ENCODE measurements at places on chromosomes 7 and 10.

DNA sequence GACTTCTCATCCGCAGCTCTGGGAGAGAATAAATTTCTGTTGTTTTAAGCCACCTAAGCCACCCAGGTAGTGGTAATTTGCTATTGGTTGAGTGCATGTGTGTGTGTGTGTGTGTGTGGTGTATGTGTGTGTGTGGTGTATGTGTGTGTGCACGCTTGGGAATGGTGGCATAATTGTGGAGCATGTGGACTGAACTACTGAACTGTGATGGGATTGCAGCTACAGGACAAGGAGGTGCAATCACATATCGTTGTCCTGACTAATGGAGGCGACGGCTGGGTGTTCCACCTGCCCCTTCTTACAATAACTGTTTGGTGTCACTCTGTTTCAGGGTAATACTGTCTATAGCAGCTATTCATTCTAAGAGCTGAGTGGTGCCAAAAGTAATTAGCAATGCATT, 448.7 kb upstream of the PFKP start:
- no peak for DNase-seq

- no peak for DNase-seq
These were observed 616.2 kb downstream of the DNAJB6 start for GRCh38 chr7:157952841-157953645.

DNA sequence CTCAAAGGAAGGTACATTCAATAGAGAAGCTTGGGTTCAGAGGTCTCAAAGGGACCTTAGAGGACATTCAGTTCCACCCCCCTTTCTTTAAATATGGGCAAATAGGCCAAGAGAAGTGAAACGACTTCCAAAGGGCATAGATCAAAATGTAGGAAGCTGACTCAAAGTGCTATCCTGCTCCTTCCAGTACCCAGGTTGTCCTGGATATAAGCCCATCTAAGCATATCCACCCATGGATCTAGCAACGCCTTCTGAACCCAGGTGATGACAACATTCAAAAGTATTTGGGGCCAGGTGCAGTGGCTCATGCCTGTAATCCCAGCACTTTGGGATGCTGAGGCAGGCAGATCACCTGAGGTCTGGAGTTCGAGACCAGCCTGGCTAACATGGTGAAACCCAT, 5.3 kb downstream of the ATXN7L1 start:
- DNase-seq, result no peak

GRCh38 chr7:39240864-39241263, 263.2 kb downstream of the POU6F2 start:
- DNase-seq, result no peak

- DNase-seq, result no peak
These were observed 406.4 kb downstream of the SEMA3D start for GRCh38 chr7:84780158-84781124.

DNA sequence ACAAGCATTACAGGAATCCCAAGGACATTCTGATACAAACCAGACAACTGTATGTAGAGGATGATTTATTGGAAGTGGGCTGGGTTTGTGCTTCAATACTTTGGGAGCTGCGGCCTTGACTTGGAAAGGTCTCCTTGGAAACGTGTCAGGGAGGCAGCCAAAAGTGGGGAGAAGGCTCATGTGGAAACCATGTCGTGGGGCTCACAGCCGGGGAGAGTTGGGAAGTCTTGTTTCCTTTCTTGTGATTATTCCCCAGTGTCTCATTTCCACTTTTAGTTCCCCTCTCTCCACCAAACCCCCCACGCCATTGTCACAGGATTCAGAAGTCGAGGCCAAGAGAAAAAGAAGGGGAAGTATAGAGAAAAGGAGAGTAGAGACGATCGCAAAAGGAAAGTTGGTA, 53.9 kb upstream of the SFMBT2 start:
- DNase-seq, result no peak

DNA sequence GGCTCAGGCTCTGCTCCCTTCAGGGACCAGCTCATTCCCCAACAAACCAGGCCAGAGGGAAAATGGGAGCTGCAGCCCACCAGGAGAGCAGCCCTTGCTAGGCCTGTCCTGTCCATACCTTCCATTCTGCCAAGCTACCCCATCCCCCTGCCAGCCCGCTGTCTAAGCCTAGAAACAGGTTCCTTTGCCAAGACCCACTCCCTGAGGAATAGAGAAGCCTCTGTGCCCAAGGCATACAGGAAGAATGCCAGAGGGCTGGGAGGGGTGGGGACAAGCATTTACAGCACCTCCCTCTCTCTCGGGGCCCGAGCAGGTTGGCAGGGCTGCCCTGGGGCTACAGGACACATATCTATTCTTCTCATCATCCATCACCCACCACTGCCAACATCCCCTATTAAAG, 178.3 kb downstream of the GRID1 start:
- DNase-seq, result no peak

GRCh38 chr7:96949766-96950165, 55.6 kb upstream of the DLX6 start:
- DNase-seq, result no peak

DNA sequence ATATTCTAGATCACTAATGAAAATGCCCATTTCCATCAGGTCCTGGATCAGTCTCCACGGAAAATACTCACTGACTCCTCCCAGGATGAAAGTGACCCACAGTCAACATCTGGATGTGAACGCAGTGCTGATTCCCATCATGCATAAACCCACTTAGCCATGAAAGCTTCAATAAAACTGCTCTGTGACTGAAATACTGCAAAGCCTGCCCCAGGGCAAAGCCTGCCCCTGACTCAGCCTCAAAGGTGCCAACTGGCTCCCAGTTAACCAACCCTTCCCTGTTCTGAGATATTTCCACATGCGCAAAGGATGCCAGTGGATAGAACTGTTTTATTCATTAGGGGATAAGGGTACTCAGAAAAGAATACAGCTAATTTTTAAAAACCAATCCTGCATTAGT, 24.0 kb downstream of the OSBPL3 start:
- no peak for DNase-seq

- no peak for DNase-seq
These were observed 111.9 kb upstream of the NRBF2 start for GRCh38 chr10:63021225-63021624.

GRCh38 chr7:13882051-13882450, 107.4 kb downstream of the ETV1 start:
- DNase-seq, result no peak

- no peak for DNase-seq
These were observed 12.5 kb upstream of the SEPHS1 start for GRCh38 chr10:13360587-13360986.

- DNase-seq, result no peak
These were observed 72.3 kb downstream of the CCDC71L start for GRCh38 chr7:106588422-106589197.

DNA sequence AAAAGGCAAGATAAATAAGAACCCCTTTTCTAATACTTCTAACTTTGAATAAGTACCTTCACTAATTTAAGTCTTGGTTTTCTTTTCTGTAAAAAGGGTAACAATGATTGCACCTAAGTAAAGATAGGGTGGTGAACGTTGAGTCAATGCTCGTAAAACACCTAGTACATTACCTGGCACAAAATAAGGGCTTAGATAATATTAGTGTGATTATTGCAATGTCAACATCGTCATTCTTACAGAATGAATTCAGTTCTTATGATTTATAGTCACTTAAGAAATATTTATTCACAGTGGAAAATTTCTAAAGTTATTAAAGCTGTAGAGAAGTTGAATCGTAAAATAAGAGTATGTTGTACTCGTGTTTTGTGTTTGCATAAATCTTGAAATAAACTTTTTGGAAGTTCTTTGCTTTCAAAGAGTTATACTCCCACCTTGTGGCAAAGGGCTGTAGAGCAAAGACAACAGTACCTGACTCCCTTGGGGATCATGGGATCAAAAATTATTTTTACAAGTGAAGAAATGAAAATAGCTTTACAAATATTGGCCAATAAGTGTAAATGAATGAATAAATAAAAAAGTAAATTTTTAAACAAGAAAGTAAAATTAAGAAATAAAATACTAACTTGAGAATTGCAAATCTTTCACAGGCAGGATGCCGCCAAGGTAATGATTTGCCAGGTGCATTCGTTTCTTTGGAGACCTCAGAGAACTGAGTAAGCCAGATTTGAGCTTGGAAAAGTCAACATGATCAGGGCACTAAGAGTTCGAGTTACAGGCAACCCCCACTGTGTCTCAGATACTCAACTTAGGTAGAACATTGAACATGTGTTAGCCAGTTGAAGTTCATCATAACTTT, 285.8 kb upstream of the CACNA2D1 start:
- DNase-seq, result no peak

- DNase-seq, result no peak
These were observed 108.6 kb downstream of the CCDC3 start for GRCh38 chr10:12892924-12893323.

GRCh38 chr10:125448596-125448995, 234.4 kb downstream of the TEX36 start:
- DNase-seq, result no peak

- no peak for DNase-seq
These were observed 22.0 kb upstream of the UBE3C start for GRCh38 chr7:157116762-157117161.

GRCh38 chr7:52431082-52431815, 604.2 kb upstream of the POM121L12 start:
- no peak for DNase-seq

DNA sequence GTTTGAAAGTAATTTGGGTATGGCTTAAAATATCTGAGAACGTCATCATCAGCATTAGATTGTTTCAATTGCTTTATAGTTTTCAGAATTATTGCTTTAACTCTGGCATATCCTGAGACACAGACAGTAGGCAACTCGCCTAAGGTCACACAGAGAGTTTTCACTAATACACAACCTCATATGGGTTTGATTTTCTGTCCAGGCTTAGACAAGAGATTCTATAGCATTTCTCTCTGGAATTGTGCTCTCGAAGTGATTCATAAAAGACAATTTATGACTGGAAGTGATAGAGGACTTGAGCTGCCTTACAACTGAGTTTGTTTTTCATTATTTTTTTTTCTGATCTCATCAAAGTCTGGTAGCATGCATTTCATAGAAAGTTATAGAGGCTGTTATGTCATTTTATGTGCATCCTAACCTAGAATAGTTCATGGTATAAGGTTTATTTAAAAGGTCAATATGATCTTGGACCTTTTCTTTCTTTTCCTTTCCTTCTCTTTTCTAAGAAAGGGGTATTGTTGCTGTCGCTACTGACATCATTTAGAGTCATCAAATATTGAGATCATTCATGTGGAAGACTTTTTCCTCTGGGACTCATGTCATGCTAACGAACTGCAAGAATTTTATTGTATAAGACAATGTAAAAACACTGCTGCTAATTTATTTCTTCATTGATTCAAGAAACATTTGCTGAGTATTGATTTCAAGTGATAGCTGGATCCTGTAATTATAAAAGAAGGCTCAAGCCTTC, 278.2 kb downstream of the PLXDC2 start:
- no peak for DNase-seq

DNA sequence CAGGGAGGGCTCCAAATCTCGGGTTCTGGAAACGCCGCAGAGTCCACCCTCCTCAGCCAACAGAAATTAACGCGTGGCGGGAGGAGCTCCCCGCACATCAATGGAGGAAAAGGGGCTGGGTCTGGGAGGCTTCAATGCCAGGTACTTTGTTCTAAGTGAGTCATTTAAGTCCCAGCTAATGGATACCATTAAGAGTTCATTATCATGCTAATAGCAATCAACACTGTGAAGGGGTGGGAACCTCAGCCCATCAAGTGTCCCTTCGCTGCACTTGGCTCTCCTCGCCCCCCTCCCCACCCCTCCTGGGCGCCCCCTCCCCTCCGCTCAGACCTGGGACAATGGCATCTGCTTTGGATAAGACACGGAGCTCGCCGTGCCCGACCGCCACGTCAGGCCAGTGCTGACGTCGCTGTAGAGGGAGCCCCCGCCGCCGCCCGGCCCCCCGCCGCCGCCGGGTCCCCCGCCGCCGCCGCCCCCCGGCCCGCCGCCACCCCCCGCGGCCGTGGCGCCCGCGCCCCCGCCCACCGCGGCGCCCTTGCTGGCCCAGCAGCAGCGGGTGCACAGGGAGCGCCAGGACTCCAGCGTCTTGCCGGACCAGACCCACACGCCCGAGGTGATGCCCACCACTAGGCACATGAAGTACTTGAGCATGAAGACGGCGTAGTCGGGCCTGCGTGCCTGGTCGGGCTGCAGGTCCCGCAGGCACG, 2.9 kb downstream of the FZD8 start:
- DNase-seq, result no peak

DNA sequence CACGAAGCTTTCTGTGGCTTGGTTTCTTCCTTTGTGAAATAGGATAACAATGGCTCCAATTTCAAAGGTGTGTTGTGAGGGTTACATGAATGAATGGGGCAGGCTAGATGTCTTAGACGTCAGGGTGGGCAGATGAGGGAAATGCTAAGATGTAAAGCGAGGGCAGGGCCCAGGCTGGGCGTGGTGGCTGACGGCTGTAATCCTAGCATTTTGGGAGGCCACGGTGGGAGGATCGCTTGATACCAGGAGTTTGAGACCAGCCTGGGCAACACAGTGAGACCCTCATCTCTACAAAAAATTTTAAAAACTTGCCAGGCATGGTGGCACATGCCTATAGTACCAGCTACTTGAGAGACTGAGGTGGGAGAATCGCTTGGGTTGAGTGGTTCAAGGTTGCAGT, 607.7 kb upstream of the FOXK1 start:
- no peak for DNase-seq

DNA sequence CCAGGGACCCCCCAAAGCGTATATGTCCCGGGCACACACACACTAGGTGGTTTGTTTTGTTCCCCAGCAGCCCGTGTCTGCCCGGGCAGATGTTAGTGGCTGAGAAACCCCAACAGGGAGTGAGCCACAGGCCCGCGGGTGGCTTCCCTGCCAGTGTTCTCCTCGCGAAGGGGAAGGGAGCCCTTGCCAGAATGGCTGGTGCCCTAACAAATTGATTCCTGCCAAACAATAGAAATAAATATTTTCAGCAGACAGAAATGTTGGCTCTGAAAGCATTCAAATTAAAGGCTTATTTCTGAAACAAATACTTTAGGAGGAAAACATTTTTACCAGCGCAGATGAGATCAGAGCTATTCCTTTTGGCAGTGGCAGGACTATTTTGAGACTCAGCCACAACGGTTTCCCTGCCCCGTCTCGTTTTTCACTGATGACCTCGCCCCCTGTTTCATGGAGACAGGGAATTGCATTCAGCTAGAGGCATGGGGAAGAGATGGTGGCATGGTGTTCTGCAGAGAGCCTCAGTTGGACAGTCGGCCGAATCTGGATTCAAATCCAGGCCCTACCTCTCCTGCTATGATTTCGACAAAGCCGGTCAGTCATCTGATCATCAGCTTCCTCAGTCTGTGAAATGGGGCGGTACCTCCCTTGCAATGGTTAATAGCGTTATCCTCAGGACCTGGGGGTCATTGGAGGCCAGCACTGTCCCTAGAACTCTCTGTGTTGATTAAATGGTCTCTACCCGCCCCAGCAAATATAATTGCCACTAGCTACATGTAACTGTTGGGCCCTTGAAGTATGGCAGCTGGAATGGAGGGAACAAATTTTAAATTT, 84.5 kb downstream of the CUX1 start:
- DNase-seq, result no peak

DNA sequence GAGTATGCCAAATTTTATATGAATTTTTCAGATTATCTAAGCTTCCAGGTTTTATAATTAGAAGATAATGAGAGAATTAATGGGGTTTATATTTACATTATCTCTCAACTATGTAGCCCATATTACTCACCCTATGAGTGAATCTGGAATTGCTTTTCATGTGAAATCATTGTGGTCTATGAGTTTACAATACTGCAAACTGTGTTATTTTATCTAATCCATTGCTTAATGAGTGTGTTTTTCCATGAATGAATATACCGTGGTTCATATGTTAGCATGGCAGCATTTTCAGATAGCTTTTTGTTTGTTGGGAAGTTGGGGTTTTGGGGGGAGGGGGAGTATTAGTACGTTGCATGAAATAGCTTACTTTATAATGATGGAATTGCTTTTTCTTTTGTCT, 44.5 kb downstream of the FGFBP3 start:
- no peak for DNase-seq

All from immature natural killer cell (primary cell).